ENCODE measurements at places on chromosomes 12 and 14.

- DNase-seq, result no peak
These were observed 13.1 kb upstream of the KLRC1 start for GRCh38 chr12:10466311-10466710.

GRCh38 chr12:105092336-105092735 is 8.1 kb upstream of the ALDH1L2 start:
- peak; percentile 72 for DNase-seq

- no peak for DNase-seq
These were observed 89.1 kb upstream of the NUDT4 start for GRCh38 chr12:93288626-93289025.

DNA sequence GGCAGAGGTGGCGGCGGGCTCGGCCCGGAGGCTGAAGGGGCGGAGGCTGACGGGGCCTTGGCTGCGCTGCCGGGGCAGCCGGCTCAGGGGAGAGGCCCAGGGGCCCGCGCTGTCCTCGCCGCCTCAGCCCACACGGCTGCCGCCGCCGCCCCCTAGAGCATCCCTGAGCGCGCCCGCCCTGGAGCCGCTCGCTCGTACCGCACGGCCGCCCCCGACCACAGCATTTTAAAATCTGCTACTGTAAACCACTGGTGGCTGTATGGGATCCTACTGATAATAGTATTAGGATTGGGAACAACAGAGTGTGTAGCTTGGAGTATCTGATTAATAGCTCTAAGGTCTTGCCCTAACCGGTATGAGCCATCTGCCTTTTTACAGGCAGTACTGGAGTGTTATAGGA is 22.2 kb upstream of the EDDM3A start:
- no peak for DNase-seq

DNA sequence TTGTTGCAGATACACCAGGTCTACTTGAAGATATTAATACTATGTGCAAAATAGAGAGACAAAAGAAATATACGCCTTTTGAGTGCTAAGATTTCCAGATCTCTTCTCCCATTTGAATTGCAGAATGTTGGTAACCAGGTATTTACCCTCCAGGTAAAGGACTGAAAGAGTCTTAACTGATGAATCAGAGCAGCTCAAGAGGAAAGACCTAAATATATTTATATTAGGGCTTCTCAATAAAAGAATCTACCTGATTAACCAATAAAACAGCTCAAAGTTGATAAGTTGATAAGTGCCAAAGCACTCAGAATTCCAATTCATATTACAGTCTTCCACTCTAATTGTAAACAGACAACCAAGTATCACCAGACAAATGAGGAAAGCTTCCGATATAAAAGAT is 59.2 kb downstream of the ZNF641 start:
- no peak for DNase-seq
